Activated B cell treated with CpG ODN at 0.5 μM for 24 hours (primary cell): ENCODE measurements at places on chromosomes 2 and 18. TPM values are rescaled to one million over a fixed set of nuclear protein-coding genes. Genes with fewer than 3 reads are reported as not detected.

Gene STARD6
- total RNA-seq = not detected in 2 replicates

Gene UGT1A8
- not detected in 2 replicates for total RNA-seq

Gene IL1RL2
- total RNA-seq = not detected in 2 replicates

Gene AGXT
- not detected in 2 replicates for total RNA-seq

Gene NR4A2
- 6.7 and 7.5 TPM in 2 replicates for total RNA-seq

Gene GAREM2
- 2.2 and 3.1 TPM in 2 replicates for total RNA-seq

Gene RGPD4
- total RNA-seq = 0.07 TPM in 1 of 2 replicates, not detected in the other

Gene RGPD8
- total RNA-seq = 16.4 and 26.6 TPM in 2 replicates

Gene PGAP1
- total RNA-seq = 1.9 and 2.9 TPM in 2 replicates

Gene SOCS6
- total RNA-seq = 1.1 and 1.6 TPM in 2 replicates

Gene CYRIA
- 72.7 and 76.1 TPM in 2 replicates for total RNA-seq

Gene KIF5C
- total RNA-seq = 1.4 and 2.6 TPM in 2 replicates

Gene KIF1A
- not detected in 2 replicates for total RNA-seq

Gene TMEM169
- 0.40 and 0.69 TPM in 2 replicates for total RNA-seq

Gene DCDC2C
- total RNA-seq = not detected in 2 replicates
